ENCODE measurements at places on chromosomes 4 and X. TPM values are rescaled to one million over a fixed set of nuclear protein-coding genes. Genes with fewer than 3 reads are reported as not detected.

The VEGFC gene
- polyA plus RNA-seq, result 16.0 TPM

The TMEM165 gene
- 61.5 TPM for polyA plus RNA-seq

The RTL3 gene
- not detected for polyA plus RNA-seq

The TMA16 gene
- polyA plus RNA-seq, result 20.8 TPM

The XAGE2 gene
- not detected for polyA plus RNA-seq

The PSAPL1 gene
- 0.22 TPM for polyA plus RNA-seq

The NSG1 gene
- 0.80 TPM for polyA plus RNA-seq

The SLITRK2 gene
- 0.11 TPM for polyA plus RNA-seq

The OTC gene
- 2.6 TPM for polyA plus RNA-seq

The VSIG4 gene
- polyA plus RNA-seq, result 137 TPM

The F11 gene
- not detected for polyA plus RNA-seq

The SLC9B1 gene
- polyA plus RNA-seq, result 0.18 TPM

The TEX13D gene
- not detected for polyA plus RNA-seq

The ANXA10 gene
- 21.6 TPM for polyA plus RNA-seq

The TBX22 gene
- polyA plus RNA-seq, result not detected
